ENCODE measurements at places on chromosomes 2 and 18.
A peak's percentile ranks its signal among the peaks of the same experiment; 100 is the strongest.

- DNase-seq, result no peak
Measured at GRCh38 chr2:241267249-241268067, 48.0 kb downstream of the HDLBP start.

DNA sequence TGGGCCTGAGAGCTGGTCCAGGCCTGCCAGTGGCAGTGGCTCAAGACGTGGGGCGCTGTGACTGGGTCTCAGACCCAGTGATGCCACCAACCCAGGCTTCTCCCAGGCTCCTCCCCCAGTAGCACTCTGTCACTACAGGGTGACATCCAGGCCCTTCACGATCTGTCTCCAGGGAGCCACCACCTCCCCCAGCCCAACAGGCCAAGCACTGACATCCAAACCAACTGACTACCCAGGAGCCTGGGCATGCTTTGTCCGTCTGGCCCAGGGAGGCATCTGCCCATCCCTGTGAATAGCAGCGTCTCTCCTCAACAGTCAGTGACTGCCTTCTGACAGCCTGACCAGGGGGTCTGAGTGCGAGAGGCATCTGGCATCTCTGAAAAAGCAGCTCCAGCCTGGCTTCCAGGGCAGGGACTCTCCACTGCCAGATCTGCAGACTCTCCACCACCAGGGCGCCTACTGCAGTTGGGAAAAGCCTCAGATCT is 13.0 kb downstream of the TEX44 start:
- DNase-seq, result no peak

- DNase-seq, result no peak
Measured at GRCh38 chr18:78913830-78914231, 65.8 kb upstream of the SALL3 start.

DNA sequence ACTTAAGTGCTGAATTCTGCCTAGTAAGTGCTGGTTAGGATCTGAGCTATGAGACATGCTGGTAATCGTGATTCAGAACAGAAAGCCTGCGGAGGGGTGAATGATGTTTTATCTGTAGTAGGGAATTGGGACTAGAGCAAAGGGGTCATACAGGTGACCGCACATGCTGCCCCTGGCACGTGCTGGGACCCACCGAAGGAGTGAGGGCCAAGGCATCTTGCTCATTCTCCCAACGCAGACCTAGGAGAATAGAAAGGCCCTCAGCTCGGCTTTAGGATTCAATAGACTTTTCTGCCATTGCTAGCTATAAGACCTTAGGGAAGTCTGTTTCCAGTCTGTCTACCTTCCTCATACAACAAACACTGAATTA is 8.8 kb upstream of the SMAD7 start:
- DNase-seq, result no peak

DNA sequence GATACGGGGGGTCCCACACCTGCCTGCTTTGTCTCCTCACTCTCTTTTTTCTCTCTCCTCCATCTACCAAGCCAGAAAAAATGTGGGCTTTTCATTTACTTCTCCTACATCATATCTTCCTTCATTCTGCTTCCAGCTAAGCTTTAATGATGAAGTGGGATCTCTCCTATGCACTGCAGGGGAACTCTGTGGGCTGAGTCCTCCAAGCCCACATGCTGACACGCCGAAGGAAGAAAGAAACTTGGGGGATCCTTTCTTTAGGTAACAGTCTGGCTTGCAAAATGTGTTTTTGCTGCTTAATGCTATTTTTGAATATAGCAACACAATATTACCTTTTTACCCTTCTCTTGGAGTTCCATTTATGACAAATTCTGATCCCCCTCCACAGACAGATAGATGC is 33.6 kb upstream of the YWHAQ start:
- DNase-seq, result no peak

GRCh38 chr18:54679318-54680149 is 88.5 kb downstream of the DYNAP start:
- no peak for DNase-seq

DNA sequence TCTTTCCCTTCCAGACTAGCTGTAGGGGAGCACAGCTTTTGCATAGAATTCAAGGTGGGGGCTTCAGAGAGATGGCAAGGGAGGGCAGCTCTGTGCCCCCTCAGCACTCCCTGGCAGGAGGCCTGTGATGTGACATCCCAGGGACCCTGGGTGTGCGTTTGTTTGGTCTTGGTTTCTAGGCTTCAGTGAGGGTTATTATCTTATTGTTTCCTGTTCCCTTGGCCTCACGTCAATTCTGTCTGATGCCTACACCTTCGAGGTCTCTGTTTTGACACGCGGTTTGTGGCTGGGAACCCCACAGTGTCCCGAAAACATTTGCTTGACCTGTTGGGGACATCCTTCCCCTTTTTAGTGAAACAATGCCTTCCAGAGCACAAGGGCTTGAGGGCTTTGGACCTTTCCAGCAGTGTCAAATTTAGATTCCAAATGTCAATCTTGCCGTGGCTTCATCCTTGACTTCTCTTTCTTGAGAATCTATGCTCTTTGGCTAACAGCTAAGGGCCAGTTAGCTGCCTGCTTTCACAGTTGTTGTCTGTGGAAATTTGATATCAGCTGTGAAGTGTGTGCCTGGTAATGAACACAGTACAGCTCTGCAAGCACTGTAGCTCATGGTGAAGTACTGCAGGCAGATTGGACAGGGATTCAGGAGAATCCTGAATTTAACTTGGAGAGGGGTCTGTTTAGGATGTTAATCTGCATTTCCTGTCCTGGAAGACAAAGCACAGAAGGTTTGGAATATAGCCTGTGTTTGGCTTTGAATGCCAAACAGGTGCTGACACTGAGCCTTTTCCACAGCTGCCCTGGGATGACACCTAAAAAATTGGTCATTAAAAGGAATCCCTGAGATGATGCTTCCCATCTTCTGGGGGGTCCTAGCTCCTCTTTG is 108.2 kb upstream of the CXCR4 start:
- DNase-seq, result peak; percentile 70

- no peak for DNase-seq
Measured at GRCh38 chr18:7846335-7846734, 279.2 kb downstream of the PTPRM start.

DNA sequence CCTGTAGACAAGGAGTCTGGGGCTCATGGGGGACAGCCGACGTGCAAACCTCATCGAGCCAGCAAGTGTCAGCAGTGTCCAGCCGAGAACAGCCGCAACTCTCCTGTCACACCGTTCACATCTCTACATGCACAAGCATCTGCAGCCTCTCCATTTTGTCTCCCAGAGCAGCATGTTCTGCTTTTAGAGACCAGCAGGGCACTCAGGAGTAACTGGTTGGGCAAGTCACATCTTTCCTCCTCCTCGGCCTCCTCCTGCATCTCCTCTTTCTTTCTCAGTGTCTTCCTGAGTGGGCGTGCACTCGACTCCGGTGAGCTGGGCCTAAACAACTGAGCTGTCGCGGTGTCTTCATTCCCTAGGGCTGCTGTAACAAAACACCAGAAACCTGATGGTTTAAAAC is 249.9 kb downstream of the SH3BP4 start:
- no peak for DNase-seq

DNA sequence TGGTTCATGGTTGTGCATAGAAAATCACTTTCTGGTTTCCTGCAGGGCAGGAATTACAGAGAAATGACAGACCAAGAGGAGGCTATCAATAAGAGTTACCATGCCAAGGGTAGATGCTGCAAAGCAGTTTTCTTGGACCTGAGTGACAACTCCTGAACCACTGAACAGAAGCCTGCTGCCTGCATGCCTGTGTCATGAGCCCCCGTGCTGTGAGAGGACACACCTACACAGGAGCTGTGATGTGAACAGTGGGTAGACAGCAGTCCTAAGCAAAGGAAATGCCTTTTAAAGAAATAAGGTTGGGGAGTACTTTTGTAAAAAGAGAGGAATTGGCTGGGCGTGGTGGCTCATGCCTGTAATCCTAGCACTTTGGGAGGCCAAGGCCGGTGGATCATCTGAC is 54.2 kb upstream of the CREB1 start:
- no peak for DNase-seq

- no peak for DNase-seq
Measured at GRCh38 chr18:35661483-35662146, 80.1 kb downstream of the GALNT1 start.

GRCh38 chr2:44743473-44743872 is 198.0 kb upstream of the SIX3 start:
- DNase-seq, result no peak

- no peak for DNase-seq
Measured at GRCh38 chr2:190912726-190913125, 32.1 kb downstream of the GLS start.

DNA sequence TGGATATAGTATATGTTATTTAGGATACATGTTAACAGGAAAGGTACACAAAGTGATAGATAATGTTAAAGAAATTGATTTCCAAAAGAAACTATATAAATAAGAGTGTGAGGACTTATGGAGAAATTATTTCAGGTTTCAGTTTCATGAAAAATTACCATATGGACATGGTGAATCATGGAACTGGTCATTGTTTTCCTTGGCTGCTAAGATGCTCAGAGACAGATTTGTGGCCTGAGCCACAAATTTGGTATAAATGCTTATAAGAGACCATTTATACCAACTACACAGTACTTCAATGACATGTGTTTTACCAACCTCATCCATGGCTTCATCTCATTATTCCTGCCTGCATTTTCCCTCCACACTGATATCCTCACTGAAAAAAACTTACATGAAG is 188.1 kb downstream of the FMNL2 start:
- DNase-seq, result no peak

DNA sequence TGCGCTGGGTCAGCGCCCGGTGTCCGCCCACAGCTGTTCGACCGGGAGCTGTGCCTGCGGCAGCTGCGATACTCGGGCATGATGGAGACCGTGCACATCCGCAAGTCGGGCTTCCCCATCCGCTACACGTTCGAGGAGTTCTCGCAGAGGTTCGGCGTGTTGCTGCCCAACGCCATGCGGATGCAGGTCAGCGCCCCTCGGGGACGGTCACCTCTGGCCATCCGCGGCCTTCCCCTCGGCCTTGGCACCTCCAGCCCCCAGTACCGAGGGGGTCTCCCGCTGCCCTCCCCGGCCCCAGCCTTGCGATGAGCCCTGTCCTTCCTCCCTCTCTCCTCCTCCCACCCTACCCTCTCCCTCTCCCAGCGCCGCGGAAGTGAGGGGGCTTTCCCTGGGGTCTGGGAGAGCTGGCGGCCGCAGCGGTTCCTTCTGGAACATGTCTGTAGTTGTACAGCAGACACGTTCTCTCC is 53.2 kb upstream of the GPR17 start:
- peak; percentile 47 for DNase-seq

DNA sequence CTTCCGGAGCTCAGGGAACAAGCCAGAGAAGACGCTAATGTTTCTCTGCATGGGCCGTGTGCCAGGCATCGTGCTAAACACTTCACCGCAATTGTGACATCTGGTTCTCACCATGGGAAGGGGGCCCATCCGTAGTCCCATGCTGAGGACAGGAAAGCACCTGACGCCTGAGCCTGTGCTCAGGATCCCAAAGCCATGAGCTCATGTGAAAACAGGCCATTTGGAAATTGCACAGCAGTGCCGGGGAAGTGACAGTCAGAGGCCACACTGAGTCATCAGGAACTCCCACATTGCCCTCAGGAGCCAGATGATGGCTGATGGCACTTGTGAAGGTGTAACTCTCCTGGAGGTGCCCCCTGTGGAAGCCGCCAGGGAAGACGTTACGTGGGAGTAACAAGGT is 141.0 kb downstream of the INHBB start:
- DNase-seq, result no peak

GRCh38 chr18:76913583-76913982 is 91.2 kb downstream of the ZNF236 start:
- no peak for DNase-seq

DNA sequence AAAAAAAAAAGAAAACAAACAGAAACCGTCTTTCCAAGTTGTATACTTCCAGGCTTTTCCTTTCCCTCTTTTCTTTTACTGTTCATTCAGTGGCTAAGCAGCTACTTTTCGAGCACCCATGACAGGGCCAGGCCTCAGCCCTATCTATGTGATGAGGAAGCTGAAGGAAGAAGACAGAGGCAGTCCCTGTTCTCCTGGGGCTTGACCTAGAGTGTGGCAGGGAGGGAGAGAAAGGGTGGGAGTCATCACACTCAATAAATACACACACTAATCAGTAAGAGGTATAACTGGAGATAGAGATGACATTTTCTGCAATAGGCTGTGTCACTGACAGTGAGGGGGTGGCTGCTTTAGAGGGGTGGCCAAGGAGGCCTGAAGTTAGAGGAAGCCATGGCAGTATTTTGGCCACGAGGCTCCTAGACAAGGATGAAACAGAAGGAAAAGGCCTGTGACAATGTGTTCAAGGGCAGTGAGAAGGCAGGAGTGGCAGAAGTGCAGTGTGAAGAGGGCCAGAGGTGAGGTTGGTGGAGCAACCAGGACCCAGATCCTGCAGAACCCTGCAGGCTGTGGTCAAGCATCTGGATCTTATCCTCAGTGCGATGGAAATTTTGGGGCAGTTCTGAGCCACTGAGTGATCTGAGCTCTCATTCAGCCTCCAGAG is 131.8 kb upstream of the TTC39C start:
- no peak for DNase-seq

GRCh38 chr18:71304856-71305255 is 1016.0 kb downstream of the SOCS6 start:
- no peak for DNase-seq

DNA sequence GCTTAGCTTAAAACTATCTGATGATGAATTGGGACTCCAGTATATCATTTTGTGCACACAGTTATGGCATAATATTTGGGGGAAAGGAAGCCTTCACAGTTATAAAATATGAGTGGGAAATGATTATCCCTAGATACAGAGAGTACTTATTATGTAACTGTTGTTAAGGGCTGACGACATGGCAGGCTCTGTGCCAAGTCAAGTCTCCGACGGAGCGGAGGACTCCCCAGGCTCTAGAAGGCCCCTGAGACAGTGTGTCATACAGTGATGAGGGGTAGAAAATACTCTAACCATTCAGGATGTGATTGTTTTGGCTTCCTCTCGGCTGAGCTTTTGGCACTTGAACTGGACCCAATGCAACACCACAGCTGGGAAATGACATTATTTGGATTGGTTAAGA is 211.8 kb downstream of the SLC8A1 start:
- DNase-seq, result no peak

- DNase-seq, result no peak
Measured at GRCh38 chr2:164840930-164841718, 499 bp downstream of the COBLL1 start.

GRCh38 chr2:203328760-203329540 is 756 bp downstream of the ABI2 start:
- DNase-seq, result peak; percentile 81

- DNase-seq, result no peak
Measured at GRCh38 chr2:126995621-126996377, 97.1 kb downstream of the TEX51 start.

DNA sequence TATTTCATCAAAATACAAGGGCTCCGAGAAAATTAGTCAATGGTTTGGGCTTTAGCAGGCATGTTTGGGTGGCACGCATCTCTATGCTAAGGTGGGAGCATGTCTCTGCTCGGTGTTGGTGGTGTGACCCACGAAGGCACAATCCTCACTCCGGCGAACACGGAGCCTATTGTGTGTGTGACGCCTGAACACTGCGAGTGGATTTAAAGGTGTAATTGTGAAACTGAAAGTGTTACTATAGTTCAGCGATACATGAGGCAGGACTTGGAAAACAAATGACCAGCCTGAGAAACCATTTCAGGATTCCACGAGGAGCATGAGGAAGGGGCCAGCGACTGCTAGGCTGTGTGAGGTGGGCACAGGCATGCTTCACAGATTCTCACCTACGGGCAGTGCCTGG is 41.7 kb upstream of the LDLRAD4 start:
- no peak for DNase-seq

All from natural killer cell treated with Interleukin-12 subunit alpha and Interleukin-12 subunit beta and Interleukin-15 and Interleukin-18, amount 100 ng/mL, for 72 hours (primary cell).